NCI-H187 (cell line): ENCODE measurements at places on chromosomes 6 and 20.

DNA sequence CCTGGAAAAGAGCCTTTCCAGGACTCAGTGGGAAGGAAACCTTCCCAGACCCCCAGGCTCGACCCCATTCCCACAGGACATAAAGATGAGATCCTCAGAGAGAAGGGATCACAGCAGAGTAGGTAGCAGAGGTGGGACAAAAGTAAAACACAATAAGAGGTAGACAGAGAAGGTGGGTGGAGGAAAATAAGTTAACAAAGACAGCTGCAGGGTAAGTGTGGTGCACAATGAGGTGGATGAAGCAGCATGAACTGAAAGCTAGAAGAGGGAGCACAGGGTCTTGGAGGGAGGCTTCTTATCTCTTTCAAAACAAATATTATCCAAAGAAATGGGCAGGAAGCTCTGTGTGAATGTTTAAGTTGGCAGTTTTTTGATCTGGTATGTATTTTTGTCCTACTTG, 14.0 kb upstream of the MAP7 start:
- DNase-seq, result no peak

- no peak for DNase-seq
Measured at GRCh38 chr6:52209770-52210169, 23.6 kb downstream of the IL17A start.

DNA sequence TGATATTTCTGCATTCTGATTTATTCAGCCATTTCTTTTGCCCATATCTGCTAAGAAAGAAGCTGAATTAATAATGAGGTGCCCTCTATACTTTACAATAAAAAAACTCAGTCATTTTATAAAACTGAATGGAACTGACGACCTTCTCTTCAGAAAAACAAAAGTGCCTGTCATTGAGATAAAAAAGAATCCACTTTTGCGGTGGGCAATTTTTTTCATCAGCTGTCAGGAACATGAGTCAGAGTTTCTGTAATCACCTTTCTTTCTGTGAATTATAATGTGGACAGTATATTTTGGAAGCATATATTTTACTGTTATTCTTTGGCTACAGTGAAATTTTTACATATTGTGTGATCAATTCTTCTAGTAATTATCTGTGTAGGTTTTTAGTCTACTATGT, 33.4 kb downstream of the IL20RA start:
- no peak for DNase-seq

- DNase-seq, result no peak
Measured at GRCh38 chr6:31362751-31363150, 5.8 kb upstream of the HLA-B start.

- no peak for DNase-seq
Measured at GRCh38 chr6:126724821-126725220, 384.9 kb downstream of the CENPW start.

DNA sequence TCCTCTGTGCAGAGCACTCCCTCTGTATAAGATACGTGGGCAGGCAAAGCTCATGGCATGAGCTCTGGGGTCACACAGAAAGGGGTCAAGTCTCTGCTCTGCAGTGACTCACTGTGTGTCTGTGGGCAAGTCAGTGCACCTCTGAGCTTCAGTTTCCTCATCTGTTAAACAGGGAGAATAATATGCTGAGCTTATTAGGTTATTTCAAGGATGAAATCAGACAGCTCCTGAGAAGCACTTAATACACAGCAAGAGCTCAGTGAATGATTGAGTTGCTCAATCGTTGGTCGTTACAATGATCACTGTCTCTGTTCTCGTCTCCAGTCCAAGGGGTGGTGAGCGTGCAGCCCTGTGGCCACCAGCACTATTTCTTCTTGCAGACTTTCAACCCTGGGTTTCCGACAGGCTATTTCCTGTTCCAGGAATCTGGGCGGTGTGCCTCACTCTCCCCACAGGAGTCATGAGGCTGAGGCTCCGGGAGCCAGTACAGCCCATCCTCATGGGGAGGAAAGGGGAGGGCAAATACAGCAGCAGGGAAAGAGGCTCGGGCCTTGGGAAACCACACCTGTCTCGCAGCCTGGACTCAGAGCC, 28.9 kb downstream of the KIAA1755 start:
- DNase-seq, result no peak

GRCh38 chr20:11989018-11989771, 71.5 kb downstream of the BTBD3 start:
- DNase-seq, result no peak

DNA sequence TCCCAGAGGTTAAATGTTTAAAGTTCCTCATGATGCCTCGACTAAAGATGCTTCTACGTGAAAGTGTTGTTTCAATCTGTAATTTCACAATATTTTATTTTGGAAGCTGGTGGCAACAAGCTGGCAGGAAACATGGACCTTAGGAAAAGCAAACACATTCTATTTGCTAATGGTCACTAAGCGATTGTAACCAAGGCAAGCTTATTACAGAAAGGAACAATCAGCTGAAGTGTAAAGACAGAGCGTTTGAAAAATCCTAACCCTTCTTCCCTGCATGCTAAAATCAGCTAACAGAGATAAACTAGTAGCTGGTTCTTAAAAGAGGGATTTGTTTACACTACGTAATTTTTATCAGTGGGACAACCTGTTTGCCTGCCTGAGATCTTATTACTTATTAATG, 50.0 kb downstream of the IL20RA start:
- no peak for DNase-seq

GRCh38 chr6:151494936-151495320, 1.1 kb downstream of the CCDC170 start:
- DNase-seq, result no peak

- DNase-seq, result no peak
Measured at GRCh38 chr20:37397954-37398749, 52.2 kb downstream of the SRC start.

DNA sequence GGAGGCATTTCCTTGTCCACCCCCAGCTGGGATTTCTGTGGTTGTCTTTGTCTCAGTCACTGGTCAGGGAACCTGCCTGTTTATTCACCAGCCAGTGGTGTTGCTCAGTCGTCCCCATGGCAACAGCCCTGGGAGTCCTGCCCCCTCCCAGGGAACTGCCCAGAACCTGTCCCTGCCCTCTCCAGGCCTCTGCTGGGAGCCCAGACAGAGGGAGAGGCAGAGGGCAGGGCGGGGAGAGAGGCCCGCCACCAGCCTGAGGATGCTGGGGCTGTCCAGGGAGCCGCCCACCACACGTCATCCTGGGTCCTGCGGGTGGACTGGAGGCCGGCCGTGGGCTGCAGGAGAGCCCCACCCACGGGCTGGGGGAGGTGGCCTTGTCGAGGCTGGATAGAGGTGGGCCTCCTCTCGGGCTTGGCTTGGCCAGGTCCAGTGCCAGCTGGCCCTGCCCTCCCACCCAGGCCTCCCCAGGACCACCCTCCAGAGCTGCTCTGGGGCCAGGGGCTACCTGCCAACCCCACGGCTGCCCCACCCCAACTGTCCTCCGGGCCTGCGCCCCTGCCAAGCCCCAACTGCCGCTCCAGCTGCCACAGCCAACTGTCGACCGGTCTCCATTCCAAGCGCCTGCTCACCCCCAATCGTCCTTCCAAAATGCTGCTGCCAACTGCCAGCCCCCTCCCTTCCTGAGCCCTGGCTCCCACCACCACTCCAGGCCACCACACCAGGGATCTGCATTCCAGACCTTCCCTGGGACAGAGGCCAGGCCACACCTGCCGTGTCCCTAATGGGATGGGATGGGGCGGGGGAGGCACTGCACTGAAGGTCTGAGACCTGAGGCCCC, 4.2 kb upstream of the ZBTB46 start:
- DNase-seq, result no peak

GRCh38 chr6:10695086-10695657, 400 bp downstream of the PAK1IP1 start:
- no peak for DNase-seq

GRCh38 chr6:113381959-113382358, 475.2 kb upstream of the MARCKS start:
- DNase-seq, result no peak

- DNase-seq, result no peak
Measured at GRCh38 chr6:126033696-126034095, 47.4 kb downstream of the TRMT11 start.

DNA sequence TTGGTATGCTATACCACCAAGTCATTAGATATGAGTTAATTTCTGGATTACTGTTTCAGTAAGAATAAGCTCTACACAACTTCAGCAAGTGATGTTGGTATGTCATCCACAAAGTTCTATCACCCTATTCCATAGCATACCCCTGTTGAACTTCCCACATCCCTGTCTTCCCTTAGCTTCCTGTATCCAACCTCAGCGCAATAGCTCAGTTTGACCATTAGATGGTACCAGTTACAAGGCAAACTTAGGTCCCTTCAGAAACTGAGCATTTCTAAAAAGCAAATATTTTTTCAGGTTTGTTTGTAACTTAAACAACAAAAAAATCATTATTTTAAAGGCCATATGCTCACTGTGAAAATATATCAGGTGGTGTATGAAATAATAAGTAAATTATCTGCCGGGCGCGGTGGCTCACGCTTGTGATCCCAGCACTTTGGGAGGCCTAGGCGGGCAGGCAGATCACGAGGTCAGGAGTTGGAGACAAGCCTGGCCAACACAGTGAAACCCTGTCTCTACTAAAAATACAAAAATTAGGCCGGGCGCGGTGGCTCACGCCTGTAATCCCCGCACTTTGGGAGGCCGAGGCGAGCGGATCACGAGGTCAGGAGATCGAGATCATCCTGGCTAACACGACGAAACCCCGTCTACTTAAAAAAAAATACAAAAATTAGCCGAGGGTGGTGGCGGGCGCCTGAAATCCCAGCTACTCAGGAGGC, 8.8 kb upstream of the MOG start:
- DNase-seq, result no peak

DNA sequence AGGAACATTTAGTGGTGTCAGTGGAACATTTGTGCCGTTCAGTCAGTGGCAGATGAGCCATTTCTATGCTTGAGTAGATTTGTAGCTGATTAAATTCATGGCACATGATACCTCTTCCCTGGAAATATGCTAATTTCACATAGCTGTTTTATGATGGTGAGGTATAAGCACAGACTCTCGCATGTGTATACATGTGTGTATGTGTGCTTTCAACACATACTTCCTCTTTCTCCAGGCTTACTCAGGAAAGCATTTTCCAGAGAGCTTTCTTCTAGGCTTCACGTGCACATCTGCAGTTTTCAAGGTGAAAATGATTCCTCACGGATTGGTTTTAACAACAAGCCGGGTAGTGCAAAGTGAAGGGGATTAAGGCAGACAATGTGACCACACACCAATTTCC, 396.5 kb downstream of the HDGFL1 start:
- DNase-seq, result no peak

DNA sequence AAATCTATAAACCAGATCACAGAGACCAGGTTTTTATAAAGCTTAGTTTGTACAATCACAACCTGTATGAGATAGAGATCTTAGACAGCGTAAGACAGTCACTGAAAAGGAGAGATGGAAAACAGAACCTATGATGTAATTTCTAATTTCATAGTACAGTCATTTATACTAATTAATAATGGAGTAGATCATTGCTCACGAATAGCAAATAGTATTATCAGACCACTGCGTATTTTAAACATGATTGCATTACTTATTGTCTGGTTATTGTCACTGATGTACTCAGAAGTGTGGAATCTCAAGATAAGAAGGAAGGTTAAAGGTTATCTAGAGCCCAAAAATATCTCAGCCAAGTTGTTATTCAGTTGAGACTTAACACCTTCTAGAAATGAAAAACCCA, 115.6 kb downstream of the KHDC1L start:
- DNase-seq, result no peak

GRCh38 chr6:163526346-163526745, 111.8 kb downstream of the QKI start:
- DNase-seq, result no peak

- no peak for DNase-seq
Measured at GRCh38 chr6:106098383-106099234, 12.5 kb downstream of the PRDM1 start.

- DNase-seq, result no peak
Measured at GRCh38 chr6:130575557-130575956, 209.7 kb downstream of the TMEM200A start.

DNA sequence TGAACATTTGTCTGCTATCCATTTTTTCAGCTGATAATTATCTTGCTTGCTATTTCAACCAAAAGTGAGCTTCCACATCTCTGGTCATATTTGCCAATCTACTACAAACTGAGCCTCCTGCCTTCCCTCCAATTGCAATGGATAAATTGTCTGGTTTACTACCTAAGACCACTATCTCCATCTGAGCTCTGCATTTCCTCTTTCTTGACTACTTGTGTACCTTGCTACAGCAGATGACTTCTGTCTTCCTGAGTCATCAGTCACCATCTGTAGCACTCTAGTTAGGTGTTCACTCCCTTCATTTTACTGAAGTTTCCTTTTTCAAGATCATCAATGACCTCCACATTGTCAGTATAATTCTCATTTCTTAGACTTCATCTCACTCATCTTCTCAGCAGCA, 33.5 kb upstream of the PHIP start:
- no peak for DNase-seq

GRCh38 chr6:33860706-33861474, 57.1 kb upstream of the MLN start:
- no peak for DNase-seq

- peak; percentile 28 for DNase-seq
Measured at GRCh38 chr6:110296241-110297025, 61.7 kb downstream of the METTL24 start.

GRCh38 chr20:17557675-17558006, 12.2 kb upstream of the DSTN start:
- no peak for DNase-seq

DNA sequence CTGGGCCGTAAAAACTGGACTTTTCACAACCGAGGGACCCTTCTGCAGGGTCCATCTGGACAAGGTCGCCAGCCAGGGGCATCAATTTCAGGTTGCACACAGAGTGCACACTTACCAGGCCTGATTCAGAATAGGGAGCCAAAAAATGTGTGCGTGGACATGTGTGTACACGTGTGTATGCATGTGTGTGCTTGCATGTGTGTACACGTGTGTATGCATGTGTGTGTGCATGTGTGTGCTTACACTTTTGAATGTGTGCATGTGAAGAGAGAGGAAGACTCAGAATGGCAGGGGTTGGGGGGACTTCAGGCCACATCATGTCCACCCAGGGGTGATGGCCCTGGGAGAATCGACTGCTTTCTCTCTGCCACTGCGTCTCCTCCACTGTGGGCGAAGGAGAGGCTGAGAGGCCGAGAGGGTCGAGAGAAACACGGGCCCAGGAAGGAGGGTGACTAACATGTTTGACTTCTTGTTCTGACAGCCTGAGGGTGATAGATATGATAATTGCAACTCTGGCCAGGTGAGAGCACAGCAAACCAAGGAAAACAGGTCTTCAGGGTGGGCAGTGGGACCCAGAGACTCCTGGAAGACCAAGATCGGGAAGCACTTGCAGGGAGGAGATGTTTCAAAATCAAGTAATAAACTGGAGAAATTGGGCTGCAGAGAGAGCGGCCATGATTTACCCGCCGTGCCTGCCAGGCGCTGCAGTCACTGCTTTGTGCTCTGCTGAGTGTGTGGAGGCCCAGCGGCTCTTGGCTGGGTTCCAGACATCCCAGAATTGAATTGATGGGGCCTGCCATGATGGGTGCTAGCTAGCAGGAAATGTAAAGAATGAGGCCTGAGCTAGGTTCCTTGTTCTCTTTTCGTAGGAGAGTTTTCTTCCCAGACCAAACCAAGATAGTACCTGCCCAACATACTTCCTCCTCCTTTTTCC, 310.8 kb downstream of the QKI start:
- no peak for DNase-seq
